Stimulated activated CD4-positive, alpha-beta T cell treated with anti-CD3 and anti-CD28 coated beads, Interleukin-2, amount 100 ng/mL, for 4 hours (primary cell): ENCODE measurements at places on chromosomes 6 and 20.

GRCh38 chr6:37946057-37946456 lies 126.5 kb downstream of the ZFAND3 start:
- no peak for DNase-seq

GRCh38 chr6:3546121-3546520 lies 89.3 kb upstream of the SLC22A23 start:
- DNase-seq, result no peak

- no peak for DNase-seq
These were observed 151.8 kb downstream of the FOXC1 start for GRCh38 chr6:1761477-1761877.

DNA sequence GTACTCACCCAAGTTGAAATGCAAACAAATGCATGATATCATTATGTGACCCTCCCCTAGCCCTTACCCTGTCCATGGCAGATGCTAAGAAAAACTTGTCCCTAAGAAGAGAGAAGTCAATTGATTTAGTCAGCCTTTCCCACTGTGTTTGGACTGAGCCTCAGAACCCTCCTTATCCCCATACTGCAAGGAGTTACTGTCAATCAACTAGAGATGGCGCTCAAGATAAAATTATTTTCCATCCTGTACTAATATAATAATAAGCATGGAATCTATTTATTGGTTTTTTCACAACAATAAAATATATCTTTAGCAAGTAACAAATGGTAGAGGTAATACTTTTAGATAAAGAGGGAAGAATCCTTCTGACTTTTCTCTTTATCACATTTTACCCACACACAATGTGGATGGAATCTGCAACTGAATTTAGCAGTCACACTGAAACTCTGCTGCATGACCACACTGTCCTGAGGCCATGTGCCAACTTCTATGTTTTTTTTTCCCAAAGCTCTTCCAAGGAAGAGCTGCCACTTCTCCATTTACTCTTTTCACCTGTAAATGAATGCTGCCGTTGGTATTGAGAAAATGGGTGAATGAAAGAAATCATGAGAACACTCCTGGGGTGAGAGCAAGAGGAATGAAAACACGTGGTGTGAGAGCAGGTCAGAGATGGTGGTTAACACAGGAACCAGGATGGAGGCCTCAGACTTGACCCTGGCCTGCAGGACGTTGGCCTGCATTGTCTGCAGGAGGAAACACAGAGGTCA lies 10.5 kb downstream of the NT5E start:
- DNase-seq, result no peak

GRCh38 chr6:75478929-75479328 lies 14.7 kb downstream of the FILIP1 start:
- DNase-seq, result no peak

DNA sequence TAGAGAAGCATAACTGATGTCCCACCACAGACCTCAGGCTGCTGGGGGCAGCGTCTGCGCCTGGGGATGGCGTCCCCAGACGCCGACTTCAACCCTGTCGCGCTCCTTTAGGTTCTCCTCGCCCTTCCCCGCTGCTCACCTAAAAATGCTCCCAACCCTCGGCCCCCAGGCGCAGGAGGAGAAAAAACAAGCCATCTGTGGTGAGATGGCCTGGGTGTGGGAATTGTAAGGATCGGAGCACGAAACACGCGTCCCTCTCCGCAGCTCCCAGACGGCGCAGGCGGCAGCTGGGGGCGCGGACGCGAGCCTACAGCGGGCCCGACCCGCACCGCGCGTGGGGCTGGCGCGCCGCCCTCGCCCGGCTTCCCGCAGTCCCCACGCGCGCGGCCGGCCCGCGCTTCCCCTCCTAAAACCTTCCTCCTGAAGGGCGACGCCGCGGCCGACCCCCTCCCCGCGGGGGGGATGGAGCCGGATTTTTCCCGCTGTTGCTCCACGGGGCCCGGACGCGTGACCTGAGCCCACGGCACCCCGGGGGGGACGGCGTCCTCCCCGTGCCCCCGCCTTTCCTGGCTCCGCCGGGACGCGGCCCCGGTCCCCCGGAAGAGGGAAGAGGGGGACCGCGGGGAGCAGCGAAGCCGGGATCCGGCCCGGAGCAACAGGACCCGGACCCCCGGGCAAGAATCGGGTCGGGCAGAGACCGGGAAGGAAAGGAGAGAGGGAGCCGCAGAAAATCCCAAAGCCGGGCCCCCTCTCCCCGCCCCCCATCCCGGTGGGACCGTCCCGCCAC lies 611 bp downstream of the EPB41L2 start:
- no peak for DNase-seq

DNA sequence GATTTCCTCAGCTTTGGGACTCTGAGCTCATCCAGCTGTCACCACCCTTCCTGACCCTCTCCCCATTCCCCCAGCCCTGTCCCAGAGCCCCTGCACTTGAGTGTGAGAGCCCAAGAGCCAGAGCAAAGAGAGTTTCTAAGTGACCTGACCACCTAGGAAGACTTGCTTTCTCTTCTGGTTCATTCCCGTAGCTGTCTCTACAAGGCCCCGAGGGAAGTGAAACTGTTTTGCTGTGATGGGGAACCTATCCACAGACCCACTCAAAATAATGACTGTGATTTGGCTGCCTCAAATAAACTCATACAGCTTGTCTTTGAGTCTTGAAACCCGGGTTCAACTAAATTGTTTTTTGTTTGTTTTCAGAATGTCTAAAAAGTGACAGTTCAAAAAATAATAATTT lies 74.6 kb upstream of the XRN2 start:
- DNase-seq, result no peak

GRCh38 chr20:63592661-63593060 lies 18.6 kb upstream of the HELZ2 start:
- no peak for DNase-seq

DNA sequence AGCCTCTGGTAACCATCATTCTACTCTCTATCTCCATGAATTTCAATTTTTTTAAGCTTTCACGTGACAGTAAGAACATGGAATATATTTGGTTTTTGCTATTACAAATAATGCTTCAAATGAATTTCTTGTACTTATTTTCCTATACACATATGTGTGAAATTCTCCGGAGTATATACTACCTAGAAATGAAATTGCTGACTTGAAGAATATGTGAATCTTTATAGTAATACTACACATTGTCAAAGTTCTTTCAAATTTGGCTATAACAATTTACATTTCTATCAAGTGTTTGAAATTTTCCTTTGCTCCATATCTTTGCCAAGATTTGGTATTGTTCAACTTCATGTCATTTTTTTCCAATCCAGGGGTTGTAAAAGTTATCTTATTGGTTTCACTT lies 11.6 kb upstream of the VGLL2 start:
- no peak for DNase-seq

- no peak for DNase-seq
These were observed 145.5 kb upstream of the ZNF217 start for GRCh38 chr20:53738945-53739798.

DNA sequence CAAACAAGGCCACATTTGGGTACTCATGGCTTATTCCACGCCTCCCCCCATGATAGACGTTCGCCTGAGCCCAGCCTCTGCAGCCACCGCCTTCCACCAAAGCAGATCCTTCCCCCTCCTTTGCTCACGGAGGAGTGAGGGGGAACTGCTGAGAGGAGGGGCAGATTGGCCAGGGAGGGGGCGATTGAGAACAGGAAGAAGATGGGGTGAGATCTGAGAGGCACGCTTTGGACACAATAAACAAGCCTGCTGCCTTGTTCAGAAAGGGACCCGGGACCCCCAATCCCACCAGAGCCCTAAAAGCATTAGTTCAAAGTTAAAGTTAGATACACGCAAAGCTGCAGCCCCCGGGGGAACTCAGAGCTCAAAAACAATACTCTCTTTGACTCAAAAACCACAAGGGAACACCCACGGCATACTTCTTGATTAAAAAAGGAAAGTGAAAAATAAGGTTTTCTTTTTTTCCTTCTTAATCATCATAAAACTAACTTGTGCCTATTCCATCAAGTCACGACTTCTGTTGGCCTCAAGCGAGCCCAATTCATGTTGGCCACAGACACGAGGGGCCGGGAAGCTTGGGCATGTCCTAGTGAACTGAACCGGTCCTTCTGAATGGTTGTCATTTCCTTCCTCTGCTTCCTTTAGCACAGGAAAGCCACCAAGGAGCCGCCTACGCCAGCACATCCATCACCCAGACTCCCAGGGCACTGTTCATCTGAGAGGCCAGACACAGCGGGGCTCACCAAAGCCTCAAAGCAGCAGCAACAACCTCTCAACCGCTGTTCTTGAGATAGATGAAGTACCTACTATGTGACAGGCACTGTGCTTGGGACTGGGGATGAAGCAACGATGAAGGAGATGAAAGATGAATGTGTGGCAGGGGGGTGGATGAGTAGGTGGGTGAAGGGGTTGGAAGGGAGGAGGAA lies 44.7 kb downstream of the NFATC2 start:
- DNase-seq, result peak; percentile 29

GRCh38 chr6:31203345-31203979 lies 33.0 kb upstream of the POU5F1 start:
- DNase-seq, result peak; percentile 66

- DNase-seq, result no peak
These were observed 83.0 kb upstream of the FAM184A start for GRCh38 chr6:119161438-119161837.

- no peak for DNase-seq
These were observed 154.6 kb downstream of the KCNQ5 start for GRCh38 chr6:72776456-72776855.

- DNase-seq, result no peak
These were observed 51.2 kb upstream of the GPR31 start for GRCh38 chr6:167208819-167209576.

GRCh38 chr6:111952821-111953540 lies 79.7 kb upstream of the FYN start:
- no peak for DNase-seq

DNA sequence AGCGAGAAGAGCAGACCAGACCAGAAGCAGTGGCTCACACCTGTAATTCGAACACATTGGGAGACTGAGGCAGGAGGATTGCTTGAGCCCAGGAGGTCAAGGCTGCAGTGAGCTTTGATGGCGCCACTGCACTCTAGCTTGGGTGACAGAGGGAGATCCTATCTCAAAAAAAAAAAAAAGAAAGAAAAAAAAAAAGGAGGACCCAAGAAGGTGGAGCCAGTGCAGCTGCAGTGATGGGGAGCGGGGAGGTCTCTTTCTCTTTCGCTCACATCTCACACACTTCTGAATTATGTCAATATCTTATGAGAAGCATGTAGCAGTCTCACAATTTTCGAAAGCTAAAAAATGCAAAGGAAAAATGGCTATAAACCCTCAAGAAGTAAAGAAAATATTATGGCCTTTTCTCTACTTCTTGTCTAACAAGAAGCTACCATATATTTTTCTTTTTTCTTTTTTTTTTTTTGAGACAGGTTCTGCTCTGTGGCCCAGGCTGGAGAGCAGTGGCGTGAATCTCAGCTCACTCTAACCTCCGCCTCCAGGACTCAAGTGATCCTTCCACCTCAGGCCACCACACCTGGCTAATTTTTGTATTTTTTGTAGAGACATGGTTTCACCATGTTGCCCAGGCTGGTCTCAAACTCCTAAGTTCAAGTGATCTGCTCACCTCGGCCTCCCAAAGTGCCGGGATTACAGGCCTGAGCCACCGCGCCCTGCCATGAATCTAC lies 3.8 kb upstream of the SPO11 start:
- DNase-seq, result no peak

DNA sequence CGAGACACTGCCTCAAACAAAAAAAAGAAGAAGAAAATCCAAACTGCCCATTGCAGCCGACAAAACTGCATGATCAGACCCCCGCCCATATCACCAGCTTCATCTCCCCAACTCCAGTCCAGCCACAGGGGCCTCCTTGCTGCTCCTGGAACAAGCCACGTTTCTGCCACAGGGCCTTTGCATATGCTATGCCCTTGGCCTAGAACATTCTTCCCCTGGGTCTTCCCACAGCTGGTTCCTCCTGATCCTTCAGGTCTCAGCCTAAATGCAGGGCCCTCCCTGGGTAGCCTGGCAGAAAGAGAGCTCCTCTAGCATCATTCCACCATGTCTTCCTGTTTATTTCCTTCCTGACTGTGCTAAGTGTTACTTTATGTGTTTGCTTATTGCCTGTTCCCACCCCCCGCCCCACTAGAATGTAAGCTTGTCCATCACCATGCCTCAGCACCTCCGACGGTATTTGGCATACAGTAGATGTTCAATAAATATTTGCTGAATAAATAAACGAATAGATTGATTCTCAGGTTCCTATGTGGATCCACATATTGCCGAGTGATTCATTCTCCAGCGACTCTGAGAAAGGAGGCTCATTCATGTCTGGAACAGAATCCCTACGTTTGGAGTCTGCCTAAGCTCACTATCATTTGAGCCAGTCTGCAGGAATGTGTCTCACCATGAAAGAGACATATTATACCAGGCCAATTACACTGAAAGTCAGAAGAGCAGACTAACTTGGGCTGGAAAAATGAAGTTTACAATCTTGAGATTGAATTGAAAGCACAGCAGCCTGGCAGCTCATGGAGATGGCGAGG lies 56.1 kb downstream of the NFATC2 start:
- DNase-seq, result no peak

- DNase-seq, result no peak
These were observed 18.6 kb downstream of the DSE start for GRCh38 chr6:116389357-116389756.

DNA sequence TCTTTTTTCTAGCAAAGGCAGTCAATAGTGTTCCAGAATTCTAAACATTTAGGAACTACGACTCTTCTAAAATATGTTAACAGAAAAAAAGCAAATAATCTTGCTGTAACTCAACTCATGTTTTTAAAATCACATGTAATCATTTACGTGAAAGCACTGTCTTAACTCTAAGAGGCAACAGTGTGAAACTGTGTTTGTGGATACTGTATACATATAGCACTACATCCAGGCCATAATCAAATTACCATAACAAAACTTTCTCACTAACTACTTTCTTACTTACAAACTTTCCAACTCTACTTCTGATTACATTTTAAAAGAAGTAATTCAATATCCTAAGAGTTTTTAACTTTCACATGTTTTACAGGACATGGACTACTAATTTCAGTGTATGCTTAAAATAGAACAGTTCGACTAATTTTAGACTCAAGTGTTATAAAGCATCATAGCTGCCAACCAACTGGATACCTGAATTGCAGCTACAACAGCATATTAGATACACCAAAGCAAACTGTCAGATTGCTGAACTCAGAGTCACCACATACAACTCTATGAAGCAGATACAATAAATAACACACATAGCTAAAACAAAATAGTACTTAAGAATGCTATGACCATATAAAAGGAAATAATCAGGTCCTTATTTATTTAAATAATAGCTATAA lies 121.6 kb upstream of the BEND6 start:
- no peak for DNase-seq

DNA sequence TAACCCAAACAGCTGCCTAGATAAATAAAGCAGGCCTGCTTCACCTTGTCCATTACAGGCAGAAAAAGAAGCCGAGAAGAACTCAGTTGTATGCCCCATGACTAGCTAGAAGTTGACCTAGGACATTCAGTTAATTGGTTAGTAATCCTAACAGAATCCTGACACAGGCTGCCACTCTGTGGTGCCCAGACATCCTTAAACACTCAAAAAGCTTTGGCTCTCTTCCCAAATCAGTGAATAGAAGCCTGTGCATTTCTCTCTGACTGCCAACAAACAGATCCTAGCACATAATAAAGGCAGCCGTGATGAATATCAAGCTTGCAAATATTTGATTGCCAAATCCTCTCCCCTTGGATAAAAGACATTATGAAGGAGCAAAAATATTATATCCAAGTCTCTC lies 519.1 kb upstream of the EYS start:
- DNase-seq, result no peak

- no peak for DNase-seq
These were observed 287.0 kb upstream of the SUPT3H start for GRCh38 chr6:45664707-45665106.

GRCh38 chr6:21348504-21349195 lies 244.9 kb upstream of the SOX4 start:
- no peak for DNase-seq
